Activated naive CD4-positive, alpha-beta T cell treated with anti-CD3 and anti-CD28 coated beads, Interleukin-2, amount 50 U/mL, for 72 hours (primary cell): ENCODE measurements at places on chromosomes 1 and 21. TPM values are rescaled to one million over a fixed set of nuclear protein-coding genes. Genes with fewer than 3 reads are reported as not detected.

The PGLYRP4 gene
- total RNA-seq, result not detected

The HMGCS2 gene
- total RNA-seq, result not detected

DNA sequence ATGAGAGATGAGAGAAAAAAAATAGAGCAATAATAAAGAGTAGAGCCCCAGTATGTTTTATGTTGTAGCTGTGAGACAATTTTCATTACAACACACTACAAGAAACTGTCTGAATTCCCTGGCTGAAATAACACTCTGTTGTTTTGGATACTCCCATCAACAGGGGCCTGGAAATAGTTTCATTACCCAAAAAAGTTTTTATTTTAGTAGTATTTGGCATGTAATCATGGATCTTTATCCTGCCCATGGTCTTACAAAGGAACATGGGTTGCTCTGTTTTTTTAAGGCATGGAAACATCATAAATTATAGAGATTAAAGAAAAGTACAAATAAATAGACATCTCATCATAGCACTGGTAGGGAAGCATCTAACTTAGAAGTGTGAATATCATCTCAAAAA is 56.3 kb downstream of the GNG12 start:
- no peak for DNase-seq

The CD1D gene
- not detected for total RNA-seq

- DNase-seq, result no peak
Observed at GRCh38 chr1:86105533-86105866, 51.1 kb downstream of the COL24A1 start.

The KRTAP25-1 gene
- total RNA-seq, result not detected

The COA6 gene
- 79.4 TPM for total RNA-seq

The TRIM46 gene
- 15.2 TPM for total RNA-seq

DNA sequence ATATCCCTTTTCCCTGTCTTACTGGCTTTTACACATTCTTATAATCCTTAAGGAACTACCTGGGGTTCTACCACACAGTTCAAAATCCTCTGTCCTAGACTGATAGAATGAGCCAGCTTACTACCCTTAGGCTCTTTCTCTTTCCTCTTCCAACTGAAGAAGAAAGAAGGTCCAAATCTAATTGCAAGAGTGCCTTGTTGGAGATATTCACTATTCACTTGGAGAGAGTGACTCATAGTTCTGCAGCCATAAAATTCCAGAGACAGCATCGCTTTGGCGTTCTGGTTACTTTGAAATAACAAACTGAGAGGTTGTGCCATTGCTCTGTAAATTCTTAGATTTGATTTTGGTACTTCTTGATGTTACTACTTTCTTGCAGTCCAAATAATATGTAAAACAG is 4.2 kb downstream of the CADM3 start:
- DNase-seq, result no peak

DNA sequence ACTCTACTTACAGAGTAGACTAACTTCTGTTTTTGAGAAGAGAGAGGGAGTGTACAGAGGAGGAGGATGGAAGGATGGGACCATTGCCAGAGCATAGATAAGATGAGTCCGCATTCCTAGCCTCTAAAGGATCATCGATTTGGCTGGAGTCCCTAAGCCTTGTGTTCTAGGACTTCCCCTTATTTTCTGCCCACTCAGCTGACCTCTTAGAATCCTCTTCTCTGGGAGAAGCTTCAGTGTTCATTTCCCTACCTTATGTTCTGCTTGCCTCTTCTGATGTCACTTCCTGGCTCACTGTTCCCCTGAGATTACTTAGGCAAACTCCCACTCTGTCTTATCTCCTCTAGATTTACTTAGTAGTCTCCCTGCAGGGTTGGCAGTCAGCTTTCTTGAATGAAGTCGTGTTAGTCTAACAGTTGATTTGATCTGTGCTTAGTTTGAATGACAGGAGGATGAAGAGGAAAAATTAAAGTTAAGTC is 156.7 kb downstream of the SYT2 start:
- DNase-seq, result no peak

DNA sequence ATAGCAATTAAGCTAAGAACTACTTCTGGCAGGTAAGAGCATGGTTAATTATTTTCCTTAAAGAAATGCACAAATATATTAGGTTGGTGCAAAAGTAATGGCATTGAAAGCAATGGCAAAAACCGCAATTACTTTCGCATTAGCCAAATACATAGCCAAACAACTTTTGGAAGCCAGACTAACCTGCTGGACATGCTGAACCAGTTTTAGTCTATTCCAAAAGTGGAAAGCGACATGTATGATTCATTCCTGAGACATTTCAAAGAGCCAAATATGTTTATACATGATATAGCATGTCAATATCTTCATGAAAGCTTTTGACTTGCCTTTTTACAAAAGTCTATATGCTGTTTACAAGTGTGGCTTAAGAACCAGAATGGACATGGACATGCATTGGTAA is 23.4 kb upstream of the DR1 start:
- no peak for DNase-seq

DNA sequence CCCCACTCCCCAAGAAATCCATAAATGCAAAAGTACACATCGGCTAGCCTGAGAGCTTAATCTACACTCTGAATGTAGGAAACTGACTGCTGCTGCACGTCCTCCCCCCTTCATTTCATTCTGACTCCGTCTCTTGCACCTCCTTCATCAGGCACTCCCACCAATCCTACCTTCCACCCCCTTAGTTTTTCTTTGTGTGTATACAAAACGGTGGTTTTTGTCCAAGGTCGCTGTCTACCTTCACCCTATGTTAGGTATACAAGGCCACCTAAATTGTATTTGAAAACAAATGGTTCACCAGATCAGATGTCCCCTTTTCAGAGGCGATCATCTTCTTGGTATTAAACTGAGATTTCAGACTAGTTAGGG is 1.9 kb downstream of the WDR26 start:
- peak; percentile 29 for DNase-seq

DNA sequence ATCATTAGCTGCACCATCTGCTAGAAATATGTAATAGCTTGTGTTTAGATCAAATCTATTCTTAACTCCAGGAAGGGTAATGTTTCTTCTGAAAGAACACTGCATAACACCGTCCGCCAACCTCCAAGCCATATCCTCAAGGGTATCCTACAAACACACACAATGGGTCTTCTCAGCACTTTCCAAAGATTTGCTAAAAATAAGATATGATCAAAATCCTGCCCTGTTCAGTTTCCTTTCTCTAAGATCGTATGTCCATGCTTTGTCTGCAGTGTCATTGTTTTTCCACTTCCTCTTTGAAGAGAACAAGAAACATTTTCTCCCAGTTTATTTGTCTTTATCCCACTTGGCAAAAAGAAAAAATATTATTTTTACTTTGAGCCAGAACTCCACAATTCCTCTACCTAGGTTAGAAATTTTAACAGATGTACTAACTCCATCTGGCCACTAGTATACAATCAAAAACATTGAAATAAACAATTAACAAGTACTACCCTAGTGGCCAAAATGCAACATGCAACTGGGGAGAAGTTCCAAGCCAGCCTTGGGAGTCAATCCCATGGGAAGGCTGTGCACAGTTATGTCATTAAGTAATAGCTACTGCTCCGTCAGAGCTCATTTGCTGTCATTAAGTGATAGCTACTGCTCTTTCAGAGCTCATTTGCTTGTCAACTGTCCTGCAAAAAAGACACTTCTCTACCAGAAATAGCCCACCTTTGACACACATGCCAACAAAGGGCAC is 37.8 kb downstream of the FRRS1 start:
- no peak for DNase-seq

The FCRL1 gene
- not detected for total RNA-seq

The MLLT11 gene
- total RNA-seq, result 5.6 TPM

The CDC42BPA gene
- 7.3 TPM for total RNA-seq

GRCh38 chr1:28801461-28801860 is 10.5 kb upstream of the OPRD1 start:
- DNase-seq, result no peak

The OR2L8 gene
- not detected for total RNA-seq

The NCF2 gene
- 9.1 TPM for total RNA-seq

DNA sequence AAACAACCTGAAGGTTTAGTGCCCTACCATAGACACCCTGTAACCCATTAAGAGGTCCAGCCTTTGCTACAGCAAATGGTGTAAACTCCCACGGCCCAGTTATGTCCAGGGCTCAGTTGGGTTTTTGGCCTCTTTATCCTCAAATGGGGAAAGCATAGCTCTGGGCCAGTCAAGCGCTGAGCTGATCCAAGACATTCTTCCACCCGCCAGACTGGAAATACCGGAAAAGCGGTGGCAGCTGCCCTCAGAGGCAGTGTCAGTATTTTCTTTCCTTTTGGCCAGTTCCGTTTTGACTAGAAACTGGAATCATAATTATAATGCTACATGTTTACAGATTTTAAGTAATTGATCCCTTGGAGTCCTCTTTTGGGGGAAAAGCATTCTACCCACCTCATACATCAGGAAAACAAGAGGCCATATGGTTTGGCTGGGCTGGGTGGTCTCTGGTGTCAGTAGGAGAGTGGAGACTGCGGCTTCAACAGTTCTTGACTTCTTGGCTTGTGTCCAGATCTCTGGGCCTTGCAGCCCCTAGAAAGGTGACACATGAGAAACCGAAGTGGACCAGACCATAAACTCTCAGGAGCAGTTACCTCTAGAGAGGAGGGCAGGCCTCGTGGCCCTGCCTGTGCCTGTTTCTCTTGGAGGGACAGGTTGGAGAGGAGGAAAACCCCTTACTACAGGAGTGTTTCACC is 30.2 kb upstream of the CLDN14 start:
- DNase-seq, result no peak

The LRRC47 gene
- 33.9 TPM for total RNA-seq

- no peak for DNase-seq
Observed at GRCh38 chr1:39381839-39382238, 109.6 kb upstream of the BMP8A start.

DNA sequence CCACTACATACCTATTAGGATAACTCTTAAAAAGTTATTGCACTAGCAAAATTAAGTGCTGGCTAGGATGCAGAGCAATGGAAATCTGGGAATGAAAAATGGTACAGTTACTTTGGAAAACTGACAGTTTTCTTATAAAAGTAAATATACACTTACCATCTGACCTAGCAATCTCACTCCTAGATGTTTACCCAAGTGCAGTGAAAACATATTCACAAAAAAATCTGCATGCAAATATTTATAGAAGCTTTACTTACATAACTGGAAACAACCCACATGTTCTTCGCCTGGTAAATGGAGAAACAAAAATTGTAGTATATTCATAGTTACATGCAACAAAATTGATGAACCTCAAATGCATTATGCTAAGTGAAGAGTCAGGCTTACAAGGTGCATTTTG is 12.9 kb upstream of the FLG2 start:
- DNase-seq, result no peak

DNA sequence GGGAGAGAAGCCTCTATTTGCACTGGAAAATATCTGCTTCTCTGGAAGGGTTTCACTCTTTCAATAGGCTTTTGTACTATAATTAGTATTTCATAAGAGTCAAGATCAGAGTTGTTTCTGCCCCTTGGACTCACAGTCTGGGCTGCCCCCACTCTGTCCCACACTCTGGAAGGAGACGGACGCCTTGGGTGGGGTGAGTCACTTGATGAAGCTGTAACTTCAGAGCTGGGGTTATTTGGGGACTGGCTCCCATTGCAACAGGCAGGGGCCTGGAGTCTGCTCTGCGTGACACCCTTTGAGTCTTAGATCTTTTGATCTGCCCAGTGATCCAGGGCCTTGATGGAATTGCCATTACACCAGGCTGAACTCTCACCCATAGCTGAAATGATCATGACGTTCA is 4.0 kb upstream of the KCNA10 start:
- DNase-seq, result no peak

The LCE6A gene
- total RNA-seq, result not detected

The NTMT2 gene
- not detected for total RNA-seq

- no peak for DNase-seq
Observed at GRCh38 chr1:207069858-207070506, 16.9 kb downstream of the PFKFB2 start.

The CHAF1B gene
- 33.1 TPM for total RNA-seq

DNA sequence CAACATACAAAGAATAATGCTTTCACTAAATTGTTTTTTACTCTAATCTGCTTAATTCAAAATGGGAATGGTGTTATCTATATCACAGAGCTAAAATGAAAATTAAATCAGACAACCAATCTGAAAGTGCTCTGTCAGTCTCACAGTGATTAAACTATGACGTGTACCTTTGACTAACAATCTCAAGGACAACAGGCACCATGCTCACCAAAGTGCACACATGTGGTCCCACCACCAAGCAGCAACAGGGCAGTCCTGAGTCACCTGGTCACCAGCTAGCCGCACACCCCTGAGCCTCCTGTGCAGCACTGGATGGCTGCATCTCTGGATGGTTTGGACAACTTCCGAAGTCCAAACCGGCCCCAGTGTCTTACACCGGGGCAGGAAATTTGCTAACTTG is 54.5 kb upstream of the NADK start:
- DNase-seq, result no peak

GRCh38 chr1:85240643-85241042 is 18.8 kb downstream of the C1orf52 start:
- DNase-seq, result no peak

GRCh38 chr1:64537942-64538341 is 68.0 kb downstream of the CACHD1 start:
- no peak for DNase-seq

DNA sequence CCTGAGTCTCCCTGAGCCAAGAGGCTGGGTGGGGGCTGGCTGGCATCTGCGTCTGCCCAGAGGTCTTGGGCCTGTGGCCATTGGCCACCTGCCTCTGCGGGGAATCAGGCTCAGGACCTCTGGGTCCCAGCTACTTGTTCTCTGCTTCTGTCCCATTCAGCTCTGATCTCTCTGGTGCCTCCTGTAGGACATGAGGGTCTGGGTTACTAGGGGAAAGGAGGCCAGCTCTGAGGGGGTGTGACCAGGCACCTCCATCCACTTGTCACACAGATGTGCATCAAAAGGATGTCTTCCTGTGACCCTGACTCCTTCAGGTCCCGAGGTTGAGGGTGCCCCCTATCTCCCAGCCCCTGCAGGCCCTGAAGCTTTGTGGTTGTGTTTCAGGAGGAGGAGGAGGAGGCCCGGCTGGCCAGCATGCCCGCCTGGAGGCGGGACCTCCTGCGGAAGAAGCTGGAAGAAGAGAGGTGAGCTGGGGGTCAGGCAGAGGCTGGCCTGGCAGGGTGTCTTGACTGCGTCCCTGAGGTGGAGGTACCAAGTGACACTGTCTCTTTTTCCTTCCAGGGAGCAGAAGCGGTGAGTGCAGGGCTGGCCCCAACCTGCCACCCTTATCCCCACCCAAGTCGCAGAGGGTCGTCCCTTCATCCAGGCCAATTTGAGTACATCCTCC is 9.0 kb downstream of the TNFRSF25 start:
- no peak for DNase-seq

The GJA8 gene
- not detected for total RNA-seq

DNA sequence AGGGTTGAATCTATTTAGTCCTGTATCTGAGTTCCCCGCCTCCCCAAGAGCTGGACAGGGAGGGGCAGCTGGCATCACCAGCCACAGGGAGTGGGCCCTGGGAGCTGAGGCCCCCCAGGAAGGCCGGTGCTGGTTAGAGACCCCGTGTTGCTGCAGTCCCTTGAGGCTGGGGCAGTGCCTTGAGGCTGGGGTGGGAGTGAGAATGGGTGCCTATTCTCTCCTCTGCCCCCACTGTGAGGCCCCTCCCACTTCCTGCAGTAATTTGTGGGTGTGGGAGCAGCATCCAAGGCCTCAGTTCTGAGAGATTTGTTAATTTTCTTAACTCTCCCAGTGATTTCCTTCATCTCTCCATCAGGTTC is 2.5 kb upstream of the TRAPPC3 start:
- no peak for DNase-seq
